ENCODE measurements at places on chromosomes 2 and 18.

GRCh38 chr2:234905547-234906265, 46.1 kb upstream of the SH3BP4 start:
- no peak for DNase-seq

DNA sequence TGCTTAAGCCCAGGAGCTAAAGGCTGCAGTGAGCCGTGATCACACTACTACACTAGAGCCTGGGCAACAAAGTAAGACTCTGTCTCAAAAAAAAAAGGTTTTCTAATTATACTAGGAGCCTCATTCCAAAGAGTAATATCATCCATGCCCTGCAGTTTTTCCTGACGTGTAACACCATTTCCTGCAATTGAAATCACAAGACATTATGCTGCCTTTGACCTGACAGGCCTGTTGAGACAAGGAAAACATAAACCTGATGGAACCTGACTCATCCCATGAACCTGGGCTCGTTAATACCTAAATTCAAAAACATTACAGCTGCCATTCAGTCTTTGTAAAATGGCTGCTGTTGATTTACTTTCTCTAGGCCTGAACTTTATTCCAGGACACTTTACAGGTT, 58.7 kb upstream of the PEX13 start:
- no peak for DNase-seq

- DNase-seq = no peak
Observed at GRCh38 chr2:41941831-41942230, 106.0 kb upstream of the PKDCC start.

- no peak for DNase-seq
Observed at GRCh38 chr2:218386505-218387368, 4.7 kb downstream of the SLC11A1 start.

GRCh38 chr2:37698931-37699481, 27.6 kb upstream of the CDC42EP3 start:
- DNase-seq = no peak

GRCh38 chr2:177799531-177799930, 273.0 kb downstream of the PDE11A start:
- DNase-seq = no peak

GRCh38 chr2:5370158-5370557, 322.0 kb upstream of the SOX11 start:
- DNase-seq = no peak

DNA sequence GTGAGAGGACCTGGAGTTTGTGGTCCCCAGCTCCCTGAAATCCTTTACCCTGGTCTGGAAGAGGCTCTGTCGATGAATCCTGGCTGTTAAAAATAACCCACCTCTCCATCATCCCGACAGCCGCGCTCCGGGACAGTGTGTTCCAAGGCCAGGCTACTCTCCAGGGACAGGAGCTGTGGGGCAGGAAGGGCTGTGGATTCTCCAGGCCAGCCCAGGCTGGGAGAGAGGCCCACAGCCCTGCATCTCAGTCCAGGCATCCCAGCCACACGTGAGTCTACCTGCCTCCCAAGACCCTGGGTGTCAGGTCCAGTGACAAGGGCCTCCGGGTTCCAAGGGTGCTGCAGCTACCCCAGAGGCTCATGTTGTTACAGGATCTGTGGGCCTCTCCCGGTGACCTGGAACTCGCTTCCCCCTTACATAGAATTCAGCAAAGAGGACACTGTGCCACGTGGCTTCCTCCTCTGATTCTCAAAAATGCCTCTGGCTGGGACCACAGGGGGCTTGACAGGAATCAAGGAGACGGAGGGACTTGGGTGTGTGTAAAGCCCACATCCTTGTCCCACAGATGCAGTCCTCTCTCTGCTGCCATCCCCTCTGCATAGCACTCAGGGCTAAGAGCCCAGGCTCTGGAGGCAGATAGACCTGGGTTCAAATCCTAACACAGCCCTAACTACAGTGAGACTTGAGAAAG, 17.3 kb downstream of the ADRA2B start:
- DNase-seq = no peak

- DNase-seq = no peak
Observed at GRCh38 chr2:46077522-46078107, 219.6 kb upstream of the EPAS1 start.

DNA sequence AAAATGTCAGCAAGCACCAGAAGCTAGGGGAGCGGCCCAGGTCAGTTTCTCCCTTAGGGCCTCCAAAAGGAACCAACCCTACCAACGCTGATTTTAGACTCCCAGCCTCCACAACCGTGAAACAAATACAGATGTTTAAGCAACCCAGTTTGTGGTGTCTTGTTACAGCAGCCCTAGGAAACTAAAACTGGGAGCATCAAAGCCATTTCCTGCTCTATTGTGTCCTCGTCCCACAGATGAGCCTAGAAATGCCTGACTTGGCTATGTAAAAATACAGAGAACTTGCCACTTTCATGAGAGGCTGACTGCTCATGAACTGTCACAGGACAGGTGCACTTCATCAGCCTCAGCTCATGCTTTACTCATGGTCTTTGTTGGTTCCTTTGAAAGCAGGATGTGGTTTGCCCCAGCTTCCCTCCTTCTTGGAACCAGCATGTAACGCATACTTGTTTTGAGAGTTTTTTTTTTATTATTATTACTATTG, 97.6 kb upstream of the SLC39A10 start:
- no peak for DNase-seq

- DNase-seq = no peak
Observed at GRCh38 chr2:17793803-17794354, 22.4 kb upstream of the MSGN1 start.

DNA sequence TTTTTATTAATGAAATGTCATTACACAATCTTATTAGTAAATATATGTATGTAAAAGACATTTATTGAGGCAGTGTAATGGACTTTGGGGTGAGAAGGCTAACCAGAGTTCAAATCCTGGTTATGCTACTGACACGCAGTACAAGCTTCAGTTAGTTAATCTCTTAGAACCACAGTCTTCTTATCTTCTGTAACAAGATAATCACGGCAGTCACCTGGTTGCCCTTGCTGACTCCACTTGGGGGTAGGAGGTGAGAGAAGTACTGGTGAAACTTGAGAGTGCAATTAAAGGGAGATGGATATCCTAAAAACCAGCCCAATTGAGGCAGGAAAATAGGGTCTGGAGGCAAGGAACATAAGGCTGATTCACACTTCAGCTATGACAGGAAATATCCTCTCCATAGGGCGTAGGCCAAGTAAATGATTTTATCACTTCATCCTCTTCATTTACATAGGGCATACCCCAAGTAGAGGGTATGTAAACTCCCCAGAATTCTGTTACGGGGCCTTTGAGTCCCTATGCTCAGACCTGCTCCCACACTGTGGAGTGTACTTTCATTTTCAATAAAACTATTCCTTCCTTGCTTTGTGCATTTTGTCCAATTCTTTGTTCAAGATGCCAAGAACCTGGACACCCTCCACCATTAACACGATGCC, 21.3 kb downstream of the SKA1 start:
- no peak for DNase-seq

GRCh38 chr2:118449401-118449800, 361.1 kb downstream of the INSIG2 start:
- no peak for DNase-seq

- no peak for DNase-seq
Observed at GRCh38 chr18:9788140-9788539, 80.0 kb downstream of the RAB31 start.

- DNase-seq = no peak
Observed at GRCh38 chr2:156800065-156800653, 364.0 kb downstream of the GPD2 start.

DNA sequence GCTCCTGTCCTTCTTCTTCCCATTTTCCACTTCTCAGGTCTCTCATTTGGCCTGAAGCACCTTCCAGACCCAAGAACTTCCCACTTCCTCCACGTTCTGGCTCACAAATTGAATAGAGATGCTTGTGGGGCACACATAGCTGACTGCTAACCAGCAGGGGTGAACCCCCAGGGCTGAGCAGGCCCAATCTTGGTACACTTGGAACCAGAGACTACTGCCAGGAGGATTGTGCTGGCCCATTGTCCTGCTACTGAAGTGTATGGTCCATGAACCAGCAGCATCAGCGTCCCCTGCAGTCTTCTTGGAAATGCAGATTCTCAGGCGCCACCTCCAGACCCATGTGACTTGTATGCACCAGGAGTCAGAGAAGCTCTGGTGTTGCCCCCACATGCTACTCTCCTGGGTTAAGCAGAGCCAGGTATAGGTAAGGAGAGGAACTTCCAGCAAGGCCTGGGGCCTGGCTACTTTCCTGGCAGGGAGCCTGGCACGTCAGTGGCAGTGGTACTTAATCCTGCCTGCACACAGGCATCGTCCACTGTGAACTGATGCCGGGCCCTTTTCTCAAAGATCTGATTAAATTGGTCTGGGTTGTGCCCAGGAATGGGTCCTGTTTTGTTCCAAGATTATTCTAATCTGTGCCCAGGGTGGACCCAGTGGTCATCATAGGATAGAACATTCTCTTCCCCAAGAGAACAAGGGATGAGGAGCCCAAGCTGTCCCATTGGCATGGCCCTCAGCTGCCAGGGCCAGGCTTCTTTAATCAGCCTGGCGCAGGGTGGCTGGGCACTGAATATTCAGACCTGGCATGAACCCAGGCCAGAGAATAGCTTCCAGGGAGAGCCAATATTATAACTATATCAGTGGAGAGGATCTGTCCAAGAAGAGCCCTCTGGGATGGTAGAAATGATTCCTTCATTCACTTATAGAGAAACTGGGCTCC, 248.7 kb downstream of the SOX11 start:
- no peak for DNase-seq

- no peak for DNase-seq
Observed at GRCh38 chr2:215626812-215627281, 191.0 kb upstream of the FN1 start.

DNA sequence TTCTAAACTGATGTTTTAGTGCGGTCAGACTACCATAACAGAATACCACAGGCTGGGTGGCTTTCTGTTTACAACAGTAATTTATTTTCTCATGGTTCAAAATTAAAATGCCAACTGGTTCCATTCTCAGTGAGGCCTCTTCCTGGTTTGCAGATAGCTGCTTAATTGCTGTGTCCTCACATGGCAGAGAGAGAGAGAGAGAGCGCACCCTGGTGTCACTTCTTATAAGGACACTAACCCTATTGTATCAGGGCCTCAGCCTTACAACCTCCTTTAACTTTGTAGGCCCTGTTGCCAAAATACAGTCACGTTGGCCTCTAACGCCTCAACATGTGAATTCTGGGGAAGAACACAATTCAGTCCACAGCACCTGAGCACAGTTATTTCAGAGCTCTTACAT, 37.5 kb upstream of the ZNF385B start:
- DNase-seq = no peak
